T1000 (cell line): ENCODE measurements at places on chromosomes 11 and 22.

GRCh38 chr11:60984636-60985035 is 13.2 kb downstream of the CD6 start:
- no peak for DNase-seq

GRCh38 chr11:2317354-2318050 is 15.7 kb downstream of the TSPAN32 start:
- DNase-seq, result no peak

DNA sequence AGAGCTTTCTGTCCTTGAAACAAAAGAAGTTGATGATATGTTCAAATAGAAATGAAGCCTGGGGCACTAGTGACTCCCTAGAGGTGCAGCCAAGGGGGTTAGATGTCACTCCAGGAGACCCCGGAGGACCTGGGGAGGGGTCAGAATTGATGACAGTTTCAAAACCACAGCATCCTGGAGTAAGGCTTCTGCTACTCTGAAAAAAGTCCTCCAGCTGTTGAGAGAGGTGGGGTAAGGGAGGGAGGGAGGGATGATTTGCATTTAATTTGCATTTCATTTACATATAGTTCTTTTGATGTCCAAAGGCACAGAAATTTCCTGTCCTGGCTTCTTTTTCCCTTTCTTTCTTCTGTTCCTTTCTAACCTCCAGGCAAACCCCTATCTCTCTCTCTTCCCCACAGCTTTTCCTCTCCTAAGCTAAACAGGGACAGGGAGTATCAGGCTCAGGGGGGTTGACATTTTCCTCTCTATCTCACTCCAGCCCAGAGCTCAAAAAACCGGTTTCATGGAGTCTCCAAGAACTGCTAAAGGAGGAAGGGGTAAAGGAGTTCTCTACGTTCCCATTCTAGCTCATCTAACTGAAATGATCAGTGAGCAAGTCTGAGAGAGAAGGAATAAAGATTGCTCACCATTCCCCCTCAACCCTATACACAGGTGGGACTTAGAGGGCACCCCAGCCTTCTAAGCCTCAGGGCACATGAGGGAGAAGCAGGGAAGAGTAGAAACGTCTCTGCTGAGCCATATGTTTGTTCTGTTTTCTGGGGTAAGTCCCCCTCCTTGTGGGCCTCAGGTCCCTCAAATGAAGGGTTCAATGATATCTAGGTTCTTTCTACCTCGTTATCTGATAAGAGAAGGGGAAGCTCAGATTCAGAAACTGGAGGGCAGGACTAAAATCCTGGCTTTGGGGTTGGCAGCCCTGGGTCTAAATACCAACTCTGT is 3.5 kb upstream of the POU2F3 start:
- no peak for DNase-seq

GRCh38 chr11:57410287-57410686 is 16.6 kb downstream of the SLC43A3 start:
- no peak for DNase-seq

GRCh38 chr11:12019337-12019736 is 10.9 kb upstream of the DKK3 start:
- DNase-seq, result no peak

- no peak for DNase-seq
These were observed 38.5 kb downstream of the TNRC6B start for GRCh38 chr22:40216041-40216756.
